Stimulated activated naive CD8-positive, alpha-beta T cell treated with anti-CD3 and anti-CD28 coated beads, Interleukin-15, amount 100 ng/mL, for 72 hours (primary cell): ENCODE measurements at places on chromosomes 13 and 19.

DNA sequence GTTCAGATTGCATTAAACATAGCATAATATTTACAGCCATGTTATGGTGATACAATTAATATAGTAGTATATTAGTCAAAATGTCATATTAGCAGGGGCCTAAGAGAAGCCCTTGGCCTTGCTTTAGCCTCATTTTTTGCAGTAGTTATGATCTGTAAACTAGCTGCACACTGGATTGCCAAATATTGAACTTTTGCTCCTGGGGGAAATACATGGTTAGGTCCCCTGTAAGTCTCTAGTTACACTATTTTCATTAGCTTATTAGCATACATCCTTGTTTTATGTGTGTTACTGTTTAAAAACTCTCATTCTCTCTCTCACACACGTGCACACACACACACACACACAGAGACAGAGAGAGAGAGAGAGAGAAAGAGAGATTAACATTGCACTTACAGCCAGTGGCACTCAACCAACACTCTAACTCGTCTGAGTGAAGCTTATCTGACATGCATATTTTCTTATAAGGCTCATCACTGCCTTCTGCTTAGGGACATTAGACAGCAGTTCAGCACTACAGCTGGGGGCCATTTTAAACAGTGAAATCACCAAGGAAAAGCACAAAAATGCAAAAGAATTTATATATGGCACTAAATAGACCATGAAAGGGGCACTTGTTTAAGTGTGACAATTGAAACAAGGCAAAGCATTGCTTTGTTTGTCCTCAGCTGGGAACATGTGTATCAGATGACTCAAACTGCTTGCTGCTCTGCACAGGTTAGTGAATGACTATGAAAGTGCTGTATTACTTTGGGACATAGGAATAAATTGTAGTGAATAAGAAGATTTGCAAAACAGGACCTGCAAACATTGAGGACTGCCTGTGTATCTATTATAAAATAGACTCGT lies 278.7 kb downstream of the GPC6 start:
- DNase-seq = no peak

DNA sequence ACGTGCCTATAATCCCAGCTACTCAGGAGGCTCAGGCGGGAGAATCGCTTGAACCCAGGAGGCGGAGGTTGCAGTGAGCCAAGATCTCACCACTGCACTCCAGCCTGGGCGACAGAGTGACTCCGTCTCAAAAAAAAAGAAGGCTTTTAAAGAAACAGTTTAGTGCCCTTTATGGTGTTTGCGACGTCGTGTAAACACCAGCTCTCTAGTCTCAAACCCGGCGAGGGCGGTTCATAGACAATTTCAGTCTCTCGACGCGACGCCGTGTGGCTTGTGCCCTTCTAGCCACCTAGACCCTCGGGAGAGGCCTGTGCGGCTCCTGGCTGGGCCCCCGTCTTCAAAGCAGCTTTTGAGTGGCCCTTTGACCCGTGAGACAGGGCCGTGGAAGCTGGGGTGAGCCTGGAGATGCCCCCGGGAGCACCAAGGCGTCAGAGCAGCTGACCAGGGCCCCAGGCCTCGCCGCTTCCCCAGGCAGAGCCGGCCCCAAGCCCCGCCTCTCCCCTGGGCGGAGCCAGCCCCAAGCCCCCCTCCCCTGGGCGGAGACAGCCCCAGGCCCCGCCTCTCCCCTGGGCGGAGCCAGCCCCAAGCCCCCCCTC lies 5.0 kb upstream of the MADCAM1 start:
- no peak for DNase-seq

DNA sequence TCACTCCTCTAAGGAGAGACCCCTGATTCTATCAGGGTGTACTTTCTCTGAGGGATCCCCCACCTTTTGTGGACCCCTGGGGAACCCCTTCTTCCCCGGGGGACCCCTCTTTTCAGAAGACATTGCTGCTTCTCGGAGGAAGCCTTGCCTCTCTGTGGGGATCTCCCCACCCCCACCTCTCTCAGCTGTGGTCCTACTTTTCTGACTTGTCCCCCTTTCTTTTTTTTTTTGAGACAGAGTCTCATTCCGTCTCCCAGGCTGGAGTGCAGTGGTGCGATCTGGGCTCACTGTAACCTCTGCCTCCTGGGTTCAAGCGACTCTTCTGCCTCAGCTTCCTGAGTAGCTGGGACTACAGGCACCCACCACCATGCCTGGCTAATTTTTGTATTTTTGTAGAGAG lies 18.4 kb upstream of the GATAD2A start:
- DNase-seq = no peak

DNA sequence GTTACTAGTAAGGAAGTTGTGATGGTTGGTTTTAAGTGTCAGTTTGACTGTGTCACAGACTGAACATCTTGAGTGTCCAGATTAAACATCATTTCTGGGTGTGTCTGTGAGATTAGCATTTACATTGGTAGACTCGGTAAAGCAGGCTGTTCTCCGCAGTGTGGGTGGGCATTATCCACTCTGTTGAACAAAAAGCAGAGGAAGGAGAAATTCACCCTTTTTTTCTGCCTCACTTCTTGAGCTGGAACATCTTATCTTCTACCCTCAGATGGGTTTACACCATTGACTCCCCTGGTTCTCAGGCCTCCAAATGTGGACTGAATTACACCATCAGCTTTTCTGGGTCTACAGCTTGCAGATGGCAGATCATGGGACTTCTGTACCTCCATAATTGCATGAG lies 63.7 kb upstream of the ZDHHC20 start:
- no peak for DNase-seq

GRCh38 chr19:16067205-16067938 lies 8.9 kb upstream of the TPM4 start:
- no peak for DNase-seq

DNA sequence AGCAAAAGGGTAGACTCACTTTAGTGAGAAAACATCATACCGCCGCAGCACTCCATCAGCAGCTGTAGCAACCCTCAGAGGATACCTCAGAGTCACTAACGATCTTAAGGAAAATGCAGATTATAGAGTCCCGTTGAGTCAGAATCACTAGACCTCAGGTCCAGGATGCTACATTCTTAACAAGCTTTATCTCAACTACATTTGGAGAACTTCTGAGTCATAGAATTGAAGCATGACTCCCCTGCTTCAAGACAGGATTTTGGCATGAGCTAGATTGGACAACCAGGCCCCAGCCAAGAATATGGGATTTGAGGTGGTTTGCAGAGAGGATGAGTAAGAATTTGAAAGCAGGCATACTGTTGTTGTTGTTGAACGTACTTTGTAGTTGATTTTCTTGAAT lies 118.9 kb upstream of the UBL3 start:
- no peak for DNase-seq

- DNase-seq = no peak
These were observed 1443.1 kb downstream of the PCDH9 start for GRCh38 chr13:65787082-65787481.

- no peak for DNase-seq
These were observed 2.6 kb downstream of the NAPSA start for GRCh38 chr19:50362656-50363424.

- DNase-seq = no peak
These were observed 4.0 kb downstream of the ICAM5 start for GRCh38 chr19:10293637-10294367.

DNA sequence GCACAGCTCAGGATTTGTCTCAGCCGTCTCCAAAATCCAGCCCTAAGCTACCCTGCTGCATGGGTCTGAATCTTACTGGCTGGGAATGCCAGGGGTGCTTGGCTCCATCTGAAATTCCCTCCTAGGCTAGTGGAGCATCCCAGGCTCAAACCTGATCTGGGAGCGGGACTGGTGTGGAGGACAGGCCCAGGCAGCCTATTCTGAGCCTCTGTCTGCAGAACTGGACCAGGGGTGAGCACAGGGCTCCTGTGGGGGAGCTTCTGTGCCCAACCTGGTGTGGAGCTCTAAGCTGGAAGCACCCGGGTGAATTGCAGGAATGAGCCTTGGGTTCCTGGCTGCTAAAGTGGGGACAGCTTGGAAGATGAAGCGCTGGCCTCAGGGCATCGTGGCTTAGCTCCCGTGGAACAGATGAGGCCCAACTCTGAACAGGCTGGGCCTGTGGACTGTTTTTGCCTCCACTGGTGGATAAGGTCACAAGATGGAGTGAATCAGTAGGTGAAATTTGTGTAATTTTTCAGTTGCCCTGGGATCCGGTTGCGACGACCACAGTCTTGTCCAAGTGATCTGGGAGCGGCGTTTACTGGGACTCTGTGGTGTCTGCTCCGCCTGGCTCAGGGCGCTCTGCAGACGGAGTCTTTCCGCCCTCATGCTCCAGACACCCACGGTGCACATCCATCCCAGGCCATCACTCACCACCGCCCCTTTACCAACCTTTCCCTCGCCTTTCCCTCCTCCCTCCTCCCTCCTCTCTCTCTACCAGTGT lies 79.5 kb downstream of the TEX29 start:
- DNase-seq = no peak

- no peak for DNase-seq
These were observed 105.6 kb downstream of the SPRY2 start for GRCh38 chr13:80235166-80235966.

- DNase-seq = no peak
These were observed 183.7 kb upstream of the SPRY2 start for GRCh38 chr13:80524447-80525215.

GRCh38 chr13:31485183-31485582 lies 254.1 kb upstream of the RXFP2 start:
- DNase-seq = no peak

- no peak for DNase-seq
These were observed 20.3 kb upstream of the GAS6 start for GRCh38 chr13:113883921-113884804.

DNA sequence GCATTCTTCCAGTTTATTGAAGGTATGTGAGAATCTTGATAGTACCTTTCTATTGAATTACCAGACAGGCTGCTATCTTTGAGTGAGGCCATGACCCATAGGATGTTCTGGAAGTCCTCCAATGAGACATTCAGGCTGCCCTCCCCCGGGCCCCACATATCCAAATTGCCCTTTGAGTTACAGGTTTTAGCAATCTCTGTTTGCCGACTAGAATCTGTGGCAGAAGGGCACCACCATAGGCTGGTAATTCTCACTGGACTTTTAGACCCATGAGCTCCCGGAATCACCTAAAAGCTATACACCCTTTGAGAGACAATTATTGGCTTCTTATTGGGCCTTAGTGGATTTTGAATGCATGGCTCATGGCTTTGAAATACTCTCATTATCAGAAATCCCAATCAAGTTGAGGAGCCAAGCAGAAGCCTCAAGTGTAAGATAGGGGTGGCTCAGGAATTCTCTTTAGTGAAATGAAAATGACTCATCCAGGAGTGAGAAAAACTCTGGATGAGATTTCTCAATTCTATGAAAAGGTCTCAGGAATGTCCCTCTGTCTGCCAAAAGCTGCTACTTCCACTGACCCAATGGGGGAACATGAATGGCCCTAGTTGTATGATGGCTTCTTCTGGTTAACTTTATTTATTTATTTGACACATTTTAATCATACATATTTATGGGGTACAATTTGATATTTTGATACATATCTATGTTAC lies 172.1 kb upstream of the CSNK1A1L start:
- no peak for DNase-seq

- DNase-seq = no peak
These were observed 471.0 kb downstream of the COG6 start for GRCh38 chr13:40126306-40127085.

DNA sequence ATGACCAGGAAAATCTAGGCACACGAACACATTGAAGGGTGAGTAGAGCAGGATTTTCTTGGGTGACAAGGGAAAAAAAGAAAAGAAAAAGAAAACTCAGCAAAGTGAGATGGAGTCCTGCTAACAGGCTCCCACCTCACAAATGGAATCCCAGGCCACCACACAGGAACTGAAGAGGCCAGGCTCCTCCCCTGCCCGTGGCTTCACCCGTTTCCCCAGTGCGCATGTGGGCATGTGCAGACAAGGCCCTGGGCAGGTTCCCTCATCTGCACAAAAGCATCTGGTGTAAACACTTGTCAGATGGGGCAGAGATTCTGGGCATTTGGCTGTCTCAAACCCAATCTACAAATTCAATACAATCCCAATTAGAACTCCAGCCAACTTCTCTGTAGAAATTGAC lies 24.5 kb downstream of the CFAP97D2 start:
- no peak for DNase-seq

DNA sequence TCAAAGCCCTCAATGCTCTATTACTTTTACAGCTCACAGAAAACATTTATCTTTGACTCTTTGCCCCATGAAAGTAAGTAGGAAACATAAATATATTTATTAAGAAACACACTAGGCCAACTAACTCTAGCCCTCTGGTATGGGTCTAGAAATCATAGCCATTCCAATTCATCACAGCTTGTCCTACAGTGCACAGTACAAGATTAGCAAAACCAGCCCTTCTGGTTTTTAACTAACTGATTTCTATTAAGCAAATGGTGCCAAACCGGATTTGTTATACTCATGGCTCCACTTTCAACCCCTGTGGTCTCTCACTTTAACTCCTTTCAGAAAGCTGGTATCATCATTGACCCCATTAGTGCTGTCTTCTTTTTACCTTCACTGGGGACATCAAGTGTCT lies 5.6 kb upstream of the LRRC63 start:
- no peak for DNase-seq

- no peak for DNase-seq
These were observed 779.6 kb downstream of the DACH1 start for GRCh38 chr13:71087432-71087831.

DNA sequence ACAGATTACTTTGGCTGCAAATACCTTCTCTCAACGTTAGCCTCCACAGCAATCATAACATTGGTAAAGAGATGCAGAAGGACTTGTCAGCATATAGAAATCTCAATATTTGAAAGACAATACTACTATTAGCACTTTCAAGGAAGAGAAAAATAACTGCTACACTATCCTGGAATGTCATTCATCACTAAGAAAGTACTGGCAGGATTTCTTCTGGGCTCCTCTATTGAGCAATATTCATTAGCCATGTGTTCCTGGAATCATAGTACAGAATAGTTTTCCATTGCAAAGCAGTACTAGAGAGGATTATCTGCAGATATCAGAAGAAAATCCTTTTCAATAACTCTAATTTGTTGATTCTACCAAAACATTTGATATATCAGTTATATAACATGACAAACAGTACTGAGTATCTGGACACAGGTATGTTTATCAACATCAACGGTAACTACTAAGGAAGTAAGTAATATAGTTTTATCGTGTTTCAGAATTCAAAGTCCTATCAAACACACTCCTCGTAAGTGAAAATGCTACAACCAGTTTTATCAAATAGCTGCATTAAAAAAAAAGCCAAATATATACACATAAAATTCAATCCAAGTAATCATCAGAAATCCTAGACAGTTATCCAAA lies 27.3 kb downstream of the INTS6 start:
- DNase-seq = no peak

DNA sequence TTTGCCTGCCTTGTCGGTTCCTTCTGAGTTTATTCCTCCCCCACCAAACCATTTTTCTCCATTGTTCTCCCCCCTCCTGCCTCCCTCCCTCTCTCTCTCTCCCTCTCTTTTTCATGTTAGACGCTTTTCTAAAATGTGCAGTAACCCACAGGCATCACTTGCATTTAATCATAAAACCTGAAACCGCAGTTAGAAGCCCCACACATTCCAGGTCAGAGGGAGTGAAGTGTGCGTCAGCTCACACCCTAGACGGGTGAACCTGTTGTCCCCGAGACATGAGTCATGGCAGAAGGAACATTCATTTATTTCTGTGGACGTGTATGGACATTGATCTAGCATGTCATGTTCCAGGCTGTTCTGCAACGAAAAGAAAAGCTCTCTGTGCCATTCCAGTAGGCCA lies 19.9 kb downstream of the ONECUT3 start:
- no peak for DNase-seq
